ENCODE measurements at places on chromosomes 12 and 14.

- no peak for DNase-seq
Measured at GRCh38 chr12:2396448-2396871, 343.7 kb downstream of the CACNA1C start.

DNA sequence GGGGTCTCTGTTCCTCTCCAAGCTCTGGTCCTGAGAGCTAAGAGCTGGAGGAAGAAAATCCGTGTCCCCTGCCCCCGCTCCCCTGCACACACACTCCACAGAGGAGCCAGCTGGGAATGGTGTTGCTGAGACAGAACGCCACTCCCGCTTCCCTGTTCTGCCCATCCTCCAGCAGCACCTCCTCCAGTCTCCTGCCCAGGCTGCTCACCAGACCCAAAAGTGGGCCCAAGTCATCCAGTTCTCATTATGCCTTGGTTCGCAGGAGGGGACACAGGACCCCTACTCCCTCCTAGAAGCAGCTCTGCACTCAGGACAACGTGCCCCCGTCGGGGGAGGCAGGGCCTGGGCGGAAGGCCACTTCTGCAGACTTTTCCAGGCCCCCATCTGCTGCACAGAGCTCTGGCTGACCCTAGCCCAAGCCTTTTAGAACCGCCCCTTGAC, 830 bp upstream of the TRMT61A start:
- no peak for DNase-seq

- DNase-seq = no peak
Measured at GRCh38 chr12:113134521-113134951, 1.0 kb downstream of the RASAL1 start.

DNA sequence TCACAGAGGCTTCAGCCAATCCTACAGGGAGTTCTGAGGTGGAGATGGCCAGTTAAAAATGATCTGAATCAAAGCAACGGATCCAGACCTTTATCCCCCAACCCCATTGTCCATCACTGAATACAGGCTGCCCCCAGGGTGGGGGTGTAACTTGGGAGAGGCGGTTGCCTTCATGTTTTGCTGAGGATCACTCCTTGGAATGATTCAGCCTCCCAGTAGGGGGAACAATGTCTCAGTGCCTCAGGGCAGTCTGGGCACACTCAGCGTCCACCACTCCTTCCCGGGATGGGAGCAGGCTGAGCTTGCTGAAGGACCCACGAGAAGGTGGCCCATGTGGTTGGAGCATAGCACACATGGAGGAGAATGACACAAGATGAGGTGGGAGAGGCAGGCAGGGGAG, 60.2 kb downstream of the RFX4 start:
- DNase-seq = no peak

DNA sequence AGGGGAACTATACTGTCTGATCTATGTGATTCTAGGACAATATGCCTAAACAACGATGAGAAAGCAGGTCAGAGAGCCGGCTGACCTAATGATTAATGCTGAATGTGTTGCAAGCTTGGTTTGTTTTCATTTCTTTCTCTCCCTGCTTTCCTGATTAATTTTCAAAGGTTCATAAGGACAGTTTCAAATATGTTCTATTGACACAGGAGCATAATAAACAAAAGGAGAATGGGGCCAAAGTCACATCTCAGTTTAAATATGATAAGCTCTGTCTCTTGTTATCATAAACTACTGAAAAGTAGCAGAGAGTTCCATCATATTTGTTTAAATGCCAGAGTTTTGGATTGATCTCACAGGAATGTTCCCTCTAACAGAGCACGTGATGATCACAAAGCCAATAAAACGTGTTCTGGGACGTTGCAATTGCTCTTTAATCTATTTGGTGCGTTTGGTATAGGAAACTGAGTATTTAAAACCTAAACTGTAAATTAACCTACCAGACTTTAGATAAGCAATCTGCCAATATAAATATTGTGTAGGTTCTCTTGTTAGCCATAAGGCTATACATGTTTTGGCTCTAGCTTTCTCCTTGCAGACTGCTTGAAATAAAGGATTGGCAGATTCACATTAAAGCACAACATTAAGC, 3.7 kb upstream of the HSD17B6 start:
- DNase-seq = no peak

DNA sequence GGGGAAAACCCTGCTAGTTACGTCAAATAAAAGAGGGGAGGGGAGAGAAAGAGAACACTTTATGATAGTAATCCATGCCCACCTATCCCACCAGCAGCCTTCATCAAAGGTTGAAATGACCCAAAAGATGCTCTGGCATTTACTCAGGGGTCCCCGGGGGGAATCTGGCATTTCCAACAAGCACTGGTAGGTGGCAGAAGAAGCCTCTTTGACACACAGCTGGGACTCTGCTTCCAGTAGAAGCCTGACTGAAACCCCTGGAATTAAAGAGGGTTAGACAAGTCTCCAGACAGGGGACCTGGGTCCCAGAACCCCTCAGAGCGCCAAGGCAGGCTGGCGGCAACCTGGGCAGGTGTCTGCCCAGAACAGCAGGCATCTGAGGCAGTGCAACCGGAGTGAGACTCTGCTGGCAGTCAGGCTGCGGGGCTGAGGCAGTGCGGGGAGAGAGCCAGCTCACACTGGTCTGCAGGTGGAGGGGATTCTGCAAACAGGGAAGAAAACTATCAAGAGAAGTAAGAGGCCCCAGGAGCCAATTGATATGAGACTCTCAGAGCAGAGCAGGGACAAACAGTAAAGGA, 85.0 kb upstream of the CAPRIN2 start:
- DNase-seq = no peak

GRCh38 chr12:16634786-16635185, 28.8 kb upstream of the LMO3 start:
- DNase-seq = no peak

- no peak for DNase-seq
Measured at GRCh38 chr14:78638926-78639325, 468.8 kb downstream of the NRXN3 start.

DNA sequence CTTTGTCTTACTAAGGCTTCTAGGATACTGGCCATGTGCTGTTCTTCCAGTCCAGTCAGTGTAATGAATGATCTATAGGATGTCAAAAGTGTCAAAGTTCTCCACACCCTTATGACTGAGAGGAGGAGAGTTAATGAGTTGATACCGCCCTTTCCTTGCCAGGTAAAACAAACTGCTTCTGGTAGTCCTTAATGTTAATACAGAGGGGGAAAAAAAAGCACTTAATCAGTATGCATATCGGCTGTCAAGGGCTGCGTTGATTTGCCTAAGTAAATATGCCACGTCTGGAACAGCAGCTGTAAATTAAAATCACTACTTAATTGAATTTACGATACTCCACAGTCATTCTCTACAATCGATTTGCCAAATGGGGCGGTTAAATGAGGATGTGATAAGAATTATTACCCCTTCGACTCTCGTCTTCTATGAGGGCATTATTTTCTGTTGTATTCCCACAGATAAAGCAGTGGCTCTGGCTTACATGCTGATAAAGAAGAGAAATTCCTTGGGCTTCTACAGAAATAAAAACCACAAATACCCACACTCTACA, 416.0 kb downstream of the KCNH5 start:
- no peak for DNase-seq

- no peak for DNase-seq
Measured at GRCh38 chr14:94671870-94672444, 59.8 kb downstream of the SERPINA3 start.

DNA sequence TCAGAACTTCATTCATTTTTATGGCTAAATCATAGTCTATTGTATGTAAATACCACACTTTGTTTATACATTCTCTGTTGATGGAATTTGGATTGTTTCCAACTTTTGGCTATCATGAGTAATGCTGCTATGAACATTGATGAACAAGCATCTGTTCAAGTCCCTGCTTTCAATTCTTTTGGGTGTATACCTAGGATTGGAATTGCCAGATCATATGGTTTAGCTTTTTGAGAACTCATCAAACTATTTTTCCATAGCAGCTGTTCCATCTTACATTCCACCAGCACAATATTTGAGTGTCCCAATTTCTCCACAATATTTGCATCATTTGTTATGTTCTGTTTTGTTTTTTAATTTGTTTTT, 52.3 kb upstream of the CCND2 start:
- no peak for DNase-seq

DNA sequence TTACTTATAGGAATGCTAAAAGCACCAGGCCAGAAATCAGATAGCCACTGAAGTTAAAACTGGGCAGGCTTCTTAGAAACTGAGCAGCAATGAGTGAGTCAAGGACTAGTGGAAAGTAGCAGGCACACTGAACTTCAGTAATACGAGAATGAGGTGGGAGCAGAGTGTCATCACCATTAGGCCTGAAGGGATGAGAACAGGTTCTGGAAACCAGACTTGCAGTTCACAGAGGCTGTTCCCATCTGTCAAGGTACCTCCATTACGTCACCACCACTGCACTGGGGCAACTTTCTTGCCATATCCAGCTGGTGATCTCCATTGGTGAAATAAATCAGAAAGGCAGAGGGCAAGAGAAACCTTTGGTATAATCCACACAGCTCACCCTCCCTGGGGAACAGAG, 15.6 kb downstream of the ZNF10 start:
- no peak for DNase-seq

DNA sequence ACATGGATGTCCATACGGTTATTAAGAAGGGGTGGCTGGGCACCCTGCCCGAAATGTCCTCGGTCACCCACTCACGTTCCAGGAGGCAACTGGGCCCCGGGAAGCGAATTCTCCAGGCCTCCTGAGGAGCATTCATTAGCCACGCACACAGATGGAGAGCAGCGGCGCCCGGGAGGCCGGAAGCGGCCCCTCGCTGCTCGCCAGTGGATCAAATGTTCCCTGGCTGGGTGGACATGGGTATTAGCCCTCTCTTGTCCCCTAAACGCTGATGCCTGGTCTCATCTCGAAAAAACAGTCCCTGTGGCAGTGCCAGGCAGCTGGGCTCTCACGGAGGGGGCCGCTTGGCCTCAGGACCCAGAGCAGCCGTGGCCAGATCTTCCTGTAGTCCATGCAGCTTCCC, 59.0 kb upstream of the DLK1 start:
- no peak for DNase-seq

- DNase-seq = no peak
Measured at GRCh38 chr12:78038986-78039385, 208.3 kb downstream of the NAV3 start.

- DNase-seq = no peak
Measured at GRCh38 chr12:9880532-9881078, 684 bp upstream of the KLRF2 start.

DNA sequence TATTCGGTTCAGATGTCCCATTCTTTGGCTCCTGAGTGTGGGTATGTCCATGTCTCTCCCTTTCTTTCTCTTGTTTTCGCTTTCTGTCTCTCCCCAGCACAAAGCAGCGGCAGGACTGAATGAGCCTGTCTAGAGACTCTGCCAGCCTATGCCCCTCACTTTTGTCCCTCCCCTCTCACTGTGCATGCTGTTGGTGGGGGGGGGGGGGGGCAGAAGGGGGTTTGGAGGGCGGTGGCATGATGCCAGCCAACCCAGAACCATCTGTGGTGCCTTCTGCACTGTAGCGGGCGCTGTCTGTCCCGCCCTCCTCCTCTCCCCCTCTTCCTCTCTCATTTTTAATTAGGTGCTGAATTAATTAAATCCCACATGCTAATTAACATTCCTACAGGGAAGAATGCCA, 17.7 kb downstream of the NGDN start:
- DNase-seq = no peak

DNA sequence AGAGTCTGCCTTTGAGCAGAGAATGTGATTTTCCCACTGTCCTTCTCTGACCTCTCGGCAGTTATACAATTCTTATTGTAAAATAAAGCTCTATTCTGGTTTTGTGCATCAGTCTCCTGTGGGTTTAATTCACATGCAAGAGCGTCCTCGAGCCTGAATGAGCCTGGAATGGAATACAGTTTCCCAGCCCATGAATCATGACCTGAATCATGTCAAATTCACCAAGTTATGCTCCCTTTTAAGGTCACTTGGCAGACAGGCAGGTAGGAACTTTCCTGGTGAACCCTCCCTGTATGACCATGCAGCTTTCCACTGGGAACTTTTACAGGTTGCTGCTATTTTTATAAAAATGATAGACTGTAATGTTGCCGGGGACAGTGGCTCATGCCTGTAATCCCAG, 41.7 kb downstream of the BICD1 start:
- no peak for DNase-seq

DNA sequence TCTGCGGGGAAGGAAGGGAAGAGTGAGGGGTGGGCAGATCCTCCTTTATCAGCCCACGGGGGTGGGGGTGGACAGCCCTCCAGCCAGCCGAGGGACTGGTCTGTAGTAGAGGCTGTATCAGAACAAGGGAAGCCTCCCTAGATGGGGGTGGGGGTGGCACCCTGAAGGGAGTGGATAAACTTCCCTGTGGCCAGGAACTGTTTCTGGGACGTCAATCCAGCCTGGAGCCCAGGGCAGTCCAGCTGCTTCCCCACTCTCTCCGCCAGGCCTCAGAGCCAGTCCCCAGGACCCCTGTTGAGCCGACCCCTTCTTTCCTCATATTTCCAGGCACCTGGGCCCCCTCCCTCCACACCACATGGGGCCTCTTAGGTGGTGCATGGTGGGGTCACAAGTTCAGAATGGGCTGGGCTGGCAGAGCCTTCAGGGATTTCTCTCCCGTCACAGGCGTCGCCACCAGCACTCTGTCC, 6.7 kb downstream of the PLD4 start:
- DNase-seq = no peak

DNA sequence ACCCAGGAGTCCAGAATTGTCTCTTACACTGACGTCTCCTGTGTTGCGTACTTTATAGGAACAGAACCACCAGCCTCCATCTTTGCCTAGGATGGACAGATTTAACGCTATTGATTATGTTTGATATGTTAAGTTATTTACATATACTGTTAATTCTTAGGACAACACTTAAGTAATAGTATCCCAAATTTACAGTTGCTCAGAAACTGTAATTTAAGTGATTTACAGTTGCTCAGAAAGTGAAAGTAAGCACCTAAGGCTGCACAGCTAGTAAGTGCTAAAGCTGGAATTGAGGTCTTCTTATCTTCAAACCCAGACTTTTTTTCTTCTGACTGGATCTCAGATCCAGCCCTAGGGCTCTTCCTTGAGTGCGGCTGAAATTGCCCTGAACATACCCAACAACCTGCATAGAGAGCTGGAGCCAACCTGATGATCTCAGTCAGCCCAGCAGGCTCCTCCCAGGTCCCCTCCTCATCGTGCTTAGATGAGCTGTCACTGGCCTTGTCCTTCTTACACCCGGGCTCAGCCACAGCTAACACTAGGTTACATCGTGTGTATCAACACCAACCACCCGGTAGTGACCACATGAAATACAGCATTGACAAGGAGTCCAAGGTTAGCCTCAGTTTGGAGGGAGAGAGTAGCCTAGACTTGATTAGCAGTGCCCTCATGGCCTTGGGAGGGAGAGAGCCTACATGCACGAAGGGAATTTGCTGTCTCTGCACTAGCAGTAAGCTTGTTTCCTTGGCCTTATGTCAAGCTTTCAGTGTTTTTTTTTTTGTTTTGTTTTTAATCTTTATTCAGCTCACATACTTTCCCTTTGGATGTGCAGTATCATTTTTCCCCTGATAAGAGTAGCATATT, 111.1 kb upstream of the ARHGAP5 start:
- DNase-seq = no peak

GRCh38 chr12:55670276-55670675, 33.6 kb downstream of the OR10P1 start:
- DNase-seq = no peak

DNA sequence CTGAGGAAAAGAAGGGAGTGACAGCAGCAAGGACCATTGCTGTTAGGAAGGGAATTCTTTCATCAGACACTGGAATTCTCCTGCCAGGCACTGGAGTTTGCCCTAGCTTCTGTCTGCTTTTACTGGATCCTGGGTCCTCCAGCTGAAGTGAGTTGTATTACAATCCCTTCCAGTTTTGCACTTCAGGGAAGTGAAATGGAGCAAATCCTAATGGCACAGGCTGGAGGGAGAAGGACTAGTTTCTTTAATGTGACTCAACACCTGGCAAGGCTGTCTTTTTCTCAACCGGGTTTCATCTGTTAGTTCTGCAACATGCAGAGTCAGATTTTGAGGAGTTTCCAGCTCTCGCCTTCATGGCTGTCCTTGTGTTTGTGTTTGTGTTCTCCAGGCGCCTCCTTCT, 45.8 kb downstream of the ETV6 start:
- DNase-seq = no peak
